ENCODE measurements at places on chromosomes 2 and 18.
A peak's percentile ranks its signal among the peaks of the same experiment; 100 is the strongest.

GRCh38 chr18:80176334-80177073 lies 67.4 kb downstream of the ADNP2 start:
- no peak for DNase-seq

GRCh38 chr2:186891185-186891621 lies 42.2 kb upstream of the ZSWIM2 start:
- DNase-seq: no peak

GRCh38 chr18:58544616-58545337 lies 84.1 kb downstream of the ALPK2 start:
- peak; percentile 57 for DNase-seq

DNA sequence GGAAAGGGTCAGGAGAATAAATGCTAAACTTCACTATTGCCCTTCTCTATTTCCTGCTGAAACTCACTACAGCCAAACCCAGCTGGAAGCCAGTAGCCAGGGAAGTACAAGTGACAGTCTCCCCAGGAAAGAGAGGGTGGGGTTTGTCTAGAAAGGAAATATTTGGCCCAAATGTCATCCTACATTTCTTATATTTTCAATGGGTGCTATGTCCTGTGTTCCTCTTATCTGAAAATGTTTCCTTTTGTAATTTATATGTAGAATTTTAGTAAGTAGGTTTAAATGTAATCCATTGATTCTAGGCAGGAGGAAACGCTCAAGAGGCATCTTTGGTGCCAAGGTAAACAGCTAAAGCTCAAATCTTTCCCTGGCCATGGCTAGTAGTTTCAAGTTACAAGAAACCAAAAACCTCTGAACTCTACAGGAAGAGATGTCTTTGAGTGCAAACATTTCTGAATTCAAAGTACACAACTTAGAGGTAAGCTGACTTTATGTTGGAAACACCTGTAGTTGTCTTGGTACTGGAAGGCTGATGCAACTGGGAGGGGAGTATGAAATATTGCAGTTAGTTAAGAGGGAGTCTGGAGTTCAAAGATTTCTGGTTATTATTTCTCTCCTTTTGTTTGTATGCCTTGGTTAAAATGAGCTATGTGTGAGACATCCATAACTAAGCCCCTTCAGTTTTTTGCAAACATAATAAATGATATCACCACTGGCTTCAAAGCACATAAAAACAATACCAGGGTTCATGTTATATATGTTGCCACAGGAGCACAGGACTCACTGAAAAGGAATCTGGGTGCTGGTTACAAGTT lies 356.1 kb upstream of the ZC3H15 start:
- no peak for DNase-seq

DNA sequence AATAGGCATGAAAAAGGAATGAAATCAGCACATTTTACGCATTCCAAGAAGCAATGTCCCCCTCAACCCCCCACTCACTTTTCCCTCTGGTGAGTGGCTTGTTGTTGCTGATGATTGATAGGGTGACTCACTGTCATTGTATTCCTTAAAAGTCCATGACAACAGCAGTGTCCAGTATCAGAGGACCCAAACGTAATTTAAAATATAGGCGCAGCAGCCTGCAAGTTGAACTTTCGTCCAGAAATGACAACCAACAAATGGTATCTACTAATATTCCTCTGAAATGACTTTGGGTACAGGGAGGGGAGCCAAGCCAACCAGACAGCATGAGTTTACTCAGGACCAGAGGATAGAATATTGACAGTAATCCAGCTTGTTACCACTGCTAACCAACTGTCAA lies 182.9 kb upstream of the SIX3 start:
- no peak for DNase-seq

GRCh38 chr18:76445741-76446232 lies 49.3 kb downstream of the ZNF516 start:
- no peak for DNase-seq

DNA sequence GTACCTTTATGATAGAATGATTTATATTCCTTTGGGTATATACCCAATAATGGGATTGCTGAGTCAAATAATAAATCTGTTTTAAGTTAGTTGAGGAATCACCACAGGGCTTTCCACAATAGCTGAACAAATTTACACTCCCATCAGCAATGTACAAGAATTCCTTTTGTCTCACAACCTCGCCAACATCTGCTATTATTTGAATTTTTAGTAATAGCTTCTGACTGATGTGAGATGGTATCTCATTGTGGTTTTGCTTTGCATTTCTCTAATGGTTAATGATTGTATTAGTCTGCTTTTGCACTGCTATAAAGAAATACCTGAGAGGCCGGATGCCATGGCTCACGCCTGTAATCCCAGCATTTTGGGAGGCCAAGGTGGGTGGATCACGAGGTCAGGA lies 1387.6 kb upstream of the ACVR2A start:
- DNase-seq: no peak

- DNase-seq: no peak
These were observed 48.0 kb downstream of the NAT8 start for GRCh38 chr2:73594251-73594650.

- DNase-seq: no peak
These were observed 35.7 kb upstream of the ST3GAL5 start for GRCh38 chr2:85924522-85924921.

DNA sequence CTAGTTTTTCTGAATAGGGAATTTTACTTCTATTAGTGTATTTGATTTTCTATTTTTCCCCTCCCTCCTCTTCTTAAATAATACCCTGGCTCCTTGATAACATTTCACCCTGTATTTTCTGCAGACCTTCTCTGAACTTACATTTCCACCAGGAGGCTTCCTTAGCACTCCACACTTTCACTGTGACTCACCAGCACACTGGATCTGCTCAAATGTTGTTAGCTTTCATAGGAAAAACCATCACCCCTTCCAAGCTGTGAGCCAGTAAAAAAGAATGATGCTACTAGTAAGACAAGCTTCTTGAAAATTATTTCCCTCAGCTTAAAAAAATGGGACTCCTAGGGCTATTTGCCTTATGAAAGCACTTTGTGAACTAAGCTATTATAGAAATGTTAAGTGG lies 16.1 kb downstream of the SUPT7L start:
- DNase-seq: no peak

DNA sequence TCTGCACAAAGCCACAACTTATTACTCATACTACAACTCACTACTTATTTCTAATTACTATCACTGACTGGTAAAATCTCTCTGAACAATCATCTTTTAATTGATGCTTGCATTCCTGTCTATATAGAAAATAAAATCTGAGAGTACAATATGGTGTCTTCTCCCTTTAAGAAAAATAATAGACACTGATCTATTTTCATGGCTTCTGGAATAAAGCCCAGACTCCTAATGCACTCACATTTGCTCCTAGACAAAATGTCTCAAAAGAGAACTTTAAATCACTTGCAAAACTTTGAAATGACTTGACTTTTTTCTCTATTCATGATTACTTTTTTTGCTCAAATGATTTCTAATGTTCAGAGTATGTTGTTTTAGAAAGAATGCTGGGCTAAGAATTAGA lies 28.7 kb downstream of the ESCO1 start:
- no peak for DNase-seq

GRCh38 chr18:49865401-49865800 lies 52.1 kb upstream of the ACAA2 start:
- DNase-seq: no peak

- no peak for DNase-seq
These were observed 516.7 kb upstream of the HS6ST1 start for GRCh38 chr2:128835342-128835855.

DNA sequence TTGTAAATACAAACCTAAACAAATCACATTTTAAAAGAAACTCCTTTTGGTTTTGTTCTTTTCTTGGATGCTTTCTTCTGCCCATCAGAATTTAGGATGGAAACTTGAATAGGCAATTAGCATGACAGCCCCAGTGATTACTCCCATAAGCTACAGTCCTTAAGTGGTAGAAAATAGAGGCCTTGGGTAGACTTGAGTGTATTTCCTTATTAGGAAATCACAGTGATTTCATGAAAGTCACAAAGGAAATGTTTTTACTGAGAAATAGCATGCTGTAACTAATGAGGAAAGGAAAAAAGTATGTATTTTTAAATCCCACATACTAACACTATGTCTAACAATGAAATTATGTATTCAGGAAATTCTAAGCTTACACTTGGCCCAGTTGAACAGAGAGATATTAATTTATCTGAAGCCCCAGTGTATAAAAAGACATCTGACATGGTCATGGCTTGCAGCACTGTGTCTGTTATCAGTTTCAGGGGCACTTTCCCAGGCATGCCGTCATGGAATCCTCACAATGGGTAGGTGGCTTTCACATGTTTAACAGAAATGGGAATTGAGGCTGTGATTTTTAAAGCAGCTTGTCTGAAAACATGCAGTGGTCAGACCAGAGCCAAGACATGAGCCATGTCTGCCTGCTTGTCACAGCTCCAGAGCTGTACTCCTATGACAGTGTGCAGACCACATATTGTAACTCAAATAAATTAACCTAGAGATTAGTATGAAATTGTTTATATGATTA lies 79.7 kb upstream of the TRIB2 start:
- no peak for DNase-seq

DNA sequence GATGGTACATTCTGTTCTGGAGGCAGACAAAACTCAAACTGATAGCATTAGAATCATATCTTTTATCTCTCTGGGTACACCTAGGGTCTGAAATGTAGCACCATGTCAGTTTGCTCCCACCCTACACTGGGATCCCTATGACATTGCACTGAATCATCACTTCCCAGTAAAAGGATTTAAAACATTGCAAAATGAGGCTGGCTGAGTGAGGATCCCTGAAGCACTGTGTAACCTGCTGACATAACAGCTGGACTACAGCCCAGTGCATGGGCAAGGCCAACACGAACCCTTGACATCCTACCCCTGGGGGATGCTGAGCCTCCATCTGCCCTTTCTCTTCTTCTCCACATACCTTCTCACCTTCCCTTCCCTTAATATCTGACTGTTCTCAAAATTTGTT lies 253.2 kb downstream of the TTC32 start:
- DNase-seq: no peak

GRCh38 chr2:192190474-192190873 lies 4.3 kb downstream of the TMEFF2 start:
- no peak for DNase-seq

- DNase-seq: peak; percentile 28
These were observed 95.2 kb downstream of the POLE4 start for GRCh38 chr2:75053484-75054112.

DNA sequence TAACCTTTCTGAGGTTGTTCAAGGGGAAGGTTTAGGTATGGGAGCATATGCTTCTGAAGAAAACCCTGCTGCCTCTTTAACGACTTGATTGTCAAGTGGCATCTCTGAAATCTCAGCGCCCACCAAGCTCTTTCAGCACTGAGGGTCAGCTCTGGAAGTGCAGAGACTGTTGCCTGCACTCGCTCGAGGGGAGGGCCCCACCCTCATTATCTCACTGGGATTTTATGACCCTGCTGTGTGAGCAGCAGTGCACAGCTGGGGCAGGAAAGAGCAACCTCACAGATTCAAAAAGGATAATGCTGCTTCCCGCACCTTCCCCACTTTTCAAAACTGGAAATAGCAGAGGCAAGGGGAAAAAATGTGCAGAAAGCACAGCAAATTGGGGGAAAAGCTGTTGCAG lies 56.9 kb upstream of the SPRED2 start:
- DNase-seq: no peak

GRCh38 chr2:168072626-168073303 lies 174.6 kb downstream of the STK39 start:
- no peak for DNase-seq

GRCh38 chr2:113869253-113869652 lies 20.6 kb upstream of the ACTR3 start:
- no peak for DNase-seq

GRCh38 chr2:103789381-103790095 lies 1027.7 kb downstream of the TMEM182 start:
- DNase-seq: no peak

- no peak for DNase-seq
These were observed 53.8 kb upstream of the TMEM87B start for GRCh38 chr2:112001136-112001715.

GRCh38 chr18:50152900-50153299 lies 42.0 kb downstream of the MYO5B start:
- DNase-seq: no peak

DNA sequence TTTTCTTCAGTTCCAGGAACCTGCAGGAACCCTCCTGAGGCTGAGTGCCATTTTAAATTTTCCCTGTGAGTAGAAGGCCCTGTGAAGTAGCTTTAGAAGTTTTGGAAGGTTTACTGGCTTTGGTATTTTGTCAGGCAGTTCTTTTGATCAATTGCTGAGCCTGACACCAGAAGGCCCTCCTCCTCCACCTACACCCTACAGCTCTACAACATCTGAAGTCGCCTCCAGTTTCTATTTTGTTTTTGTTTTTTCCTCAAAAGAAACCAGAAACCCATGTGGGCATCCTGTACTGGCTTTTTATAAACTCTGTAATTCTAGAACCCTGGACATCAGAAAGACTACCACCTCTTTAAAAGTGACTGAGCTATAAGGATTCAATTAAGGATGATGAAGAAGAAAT lies 153.7 kb downstream of the NRXN1 start:
- DNase-seq: no peak

GRCh38 chr2:227035711-227036367 lies 128.2 kb downstream of the COL4A4 start:
- DNase-seq: no peak

All from GM06990 (cell line).